Hematopoietic multipotent progenitor cell treated with erythropoietin and hydrocortisone succinate and interleukin-3 and kit ligand, for 17 days (in vitro differentiated cells): ENCODE measurements at places on chromosomes 11 and 22.
A peak's percentile ranks its signal among the peaks of the same experiment; 100 is the strongest.

DNA sequence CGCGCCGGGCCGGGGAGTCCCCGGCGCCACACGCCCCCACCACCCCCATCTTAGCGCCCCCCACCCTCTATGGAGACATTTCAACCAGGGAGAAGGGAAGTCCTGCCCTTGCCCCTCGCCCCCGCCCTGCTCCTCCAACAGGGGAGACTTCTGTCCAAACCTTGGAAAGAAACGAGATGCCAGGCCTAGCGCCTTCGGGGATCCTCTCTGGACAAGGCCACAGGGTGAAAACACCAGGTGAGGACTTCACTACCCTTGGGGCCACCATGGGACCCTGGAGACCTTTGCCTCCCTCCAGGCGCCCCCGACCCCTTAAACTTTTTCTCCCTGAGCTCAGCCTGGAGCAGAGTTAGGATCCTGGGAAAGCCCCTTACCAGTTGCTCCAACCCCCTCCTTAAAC, 11.6 kb upstream of the NPAS4 start:
- no peak for DNase-seq

GRCh38 chr11:64650923-64651523, 60.0 kb downstream of the SLC22A12 start:
- no peak for DNase-seq

DNA sequence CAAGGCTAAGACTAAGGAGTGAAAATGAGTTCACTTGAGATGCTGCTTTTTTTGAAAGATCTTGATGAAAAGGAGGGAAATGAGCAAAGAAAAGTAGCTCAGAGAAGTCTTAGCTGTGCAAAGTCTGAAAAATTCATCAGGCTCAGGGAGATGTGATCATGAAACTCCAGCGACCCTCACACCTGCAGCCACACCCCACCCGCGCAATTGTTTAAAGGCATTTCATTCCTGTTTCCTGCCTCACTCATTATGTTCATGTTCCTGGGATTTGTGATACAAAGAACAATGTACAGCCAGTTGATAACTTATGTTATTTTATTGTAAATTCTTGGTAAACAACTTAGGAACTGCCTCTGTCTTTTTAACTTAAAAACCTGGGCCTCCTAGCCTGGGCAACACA, 8.7 kb upstream of the GSTP1 start:
- DNase-seq: no peak

DNA sequence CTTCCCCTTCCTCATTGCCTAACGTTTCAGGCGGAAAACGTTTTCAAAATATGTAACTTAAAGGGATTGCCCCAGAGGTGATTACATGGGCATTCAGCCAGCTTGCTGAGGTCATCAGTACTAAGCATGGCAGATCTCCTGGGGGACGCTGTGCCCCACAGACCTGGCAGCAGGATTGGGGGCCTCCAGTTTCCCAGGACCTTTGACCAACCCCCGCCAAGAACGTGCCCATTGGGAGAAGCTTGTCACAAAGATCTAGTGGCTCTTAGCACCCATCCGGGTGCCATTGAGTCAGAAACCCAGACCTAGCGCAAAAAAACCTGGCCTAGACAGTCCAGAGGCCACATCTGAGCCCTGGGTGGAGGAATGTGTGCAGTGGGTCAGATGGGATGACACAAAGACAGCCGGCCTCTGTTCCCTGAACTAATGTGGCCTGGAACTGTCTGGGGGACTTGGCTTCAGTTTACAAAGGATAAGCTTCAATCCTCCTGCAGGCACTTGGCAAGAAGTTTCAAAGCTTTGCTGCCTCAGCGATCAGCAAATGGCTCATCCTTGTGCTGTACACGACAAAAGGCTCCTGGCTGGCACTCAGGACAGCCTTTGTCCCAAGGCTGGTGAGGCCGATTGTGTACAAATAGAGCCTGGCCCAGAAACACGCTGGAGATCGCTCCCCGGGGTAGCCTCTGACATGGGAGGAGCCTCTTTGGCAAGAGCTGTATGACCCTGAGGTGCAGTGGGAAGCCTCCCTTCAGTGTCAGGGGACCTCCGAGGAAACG, 9.5 kb downstream of the C1QTNF6 start:
- no peak for DNase-seq

- DNase-seq: no peak
These were observed 389.1 kb downstream of the AASDHPPT start for GRCh38 chr11:106466521-106467080.

- DNase-seq: no peak
These were observed 3.1 kb downstream of the EIF3M start for GRCh38 chr11:32586576-32587190.

- DNase-seq: no peak
These were observed 25.5 kb downstream of the NNMT start for GRCh38 chr11:114321621-114322257.

- DNase-seq: no peak
These were observed 26.1 kb upstream of the CLMP start for GRCh38 chr11:123221096-123221561.

DNA sequence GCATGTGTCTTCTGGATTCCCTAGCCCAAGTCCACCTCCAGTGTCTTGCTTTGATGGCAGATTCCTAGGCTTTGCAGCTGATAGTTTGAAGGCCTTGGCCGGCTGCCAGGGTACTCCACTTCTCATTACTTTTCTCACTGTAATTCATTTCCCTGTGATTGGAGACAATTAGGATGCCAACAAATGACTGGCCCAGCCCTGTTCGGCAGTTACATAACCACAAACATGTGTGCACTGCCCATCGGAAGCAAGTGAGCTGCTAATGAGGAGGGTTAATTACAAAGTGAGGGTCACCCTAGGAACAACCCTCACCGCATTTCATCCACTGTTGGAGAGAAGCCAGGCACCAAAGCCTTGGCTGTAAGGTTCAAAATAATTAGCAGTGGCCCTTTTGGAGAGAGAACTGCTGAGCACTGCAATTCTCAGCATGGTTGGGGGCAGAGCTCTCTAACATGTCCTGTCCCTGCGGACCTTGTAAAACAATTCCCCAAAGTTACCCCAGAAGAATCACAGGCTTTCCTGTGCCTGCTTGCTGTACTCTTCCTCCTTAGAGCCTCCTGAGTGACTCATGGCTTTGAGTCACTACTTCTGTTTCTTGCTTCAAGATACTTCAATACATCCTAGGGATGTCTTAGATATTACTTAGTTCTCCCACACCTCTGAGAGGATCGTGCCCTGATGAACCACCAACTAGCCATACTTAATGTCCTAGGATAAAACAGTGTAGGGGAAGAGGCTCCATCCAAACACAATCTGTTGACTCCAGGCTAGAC, 109.7 kb upstream of the GALNT18 start:
- no peak for DNase-seq

DNA sequence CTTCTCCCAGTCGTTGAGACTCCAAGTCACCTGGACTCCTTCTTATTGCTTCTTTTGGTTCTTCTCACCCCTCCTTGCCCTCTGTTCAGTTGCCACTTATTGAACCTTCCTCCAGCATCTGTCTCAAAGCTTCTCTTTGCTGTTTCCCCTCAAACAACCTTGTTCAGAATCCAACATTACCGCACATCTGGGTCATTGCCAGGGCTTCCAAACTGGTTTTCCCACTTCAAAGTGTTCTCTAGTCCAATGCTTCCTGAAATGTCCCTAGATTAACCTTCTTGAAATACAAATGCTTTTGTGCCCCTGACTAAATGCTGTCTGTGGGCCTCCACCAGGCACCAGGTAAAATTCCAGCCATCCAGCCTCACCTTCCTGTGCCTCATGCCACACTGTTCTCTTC, 100.8 kb upstream of the TTC12 start:
- DNase-seq: no peak

- no peak for DNase-seq
These were observed 292.5 kb downstream of the BRD1 start for GRCh38 chr22:49535126-49535525.

- DNase-seq: no peak
These were observed 61.5 kb downstream of the PRSS23 start for GRCh38 chr11:86861810-86862209.

GRCh38 chr11:12871788-12872321, 137.3 kb upstream of the RASSF10 start:
- DNase-seq: no peak

- no peak for DNase-seq
These were observed 7.1 kb upstream of the IL2RB start for GRCh38 chr22:37156686-37157435.

GRCh38 chr11:2558861-2559526, 114.2 kb downstream of the KCNQ1 start:
- DNase-seq: no peak

- no peak for DNase-seq
These were observed 392.9 kb downstream of the INSC start for GRCh38 chr11:15507592-15507991.

GRCh38 chr11:116117331-116118137, 613.3 kb upstream of the CADM1 start:
- DNase-seq: no peak

DNA sequence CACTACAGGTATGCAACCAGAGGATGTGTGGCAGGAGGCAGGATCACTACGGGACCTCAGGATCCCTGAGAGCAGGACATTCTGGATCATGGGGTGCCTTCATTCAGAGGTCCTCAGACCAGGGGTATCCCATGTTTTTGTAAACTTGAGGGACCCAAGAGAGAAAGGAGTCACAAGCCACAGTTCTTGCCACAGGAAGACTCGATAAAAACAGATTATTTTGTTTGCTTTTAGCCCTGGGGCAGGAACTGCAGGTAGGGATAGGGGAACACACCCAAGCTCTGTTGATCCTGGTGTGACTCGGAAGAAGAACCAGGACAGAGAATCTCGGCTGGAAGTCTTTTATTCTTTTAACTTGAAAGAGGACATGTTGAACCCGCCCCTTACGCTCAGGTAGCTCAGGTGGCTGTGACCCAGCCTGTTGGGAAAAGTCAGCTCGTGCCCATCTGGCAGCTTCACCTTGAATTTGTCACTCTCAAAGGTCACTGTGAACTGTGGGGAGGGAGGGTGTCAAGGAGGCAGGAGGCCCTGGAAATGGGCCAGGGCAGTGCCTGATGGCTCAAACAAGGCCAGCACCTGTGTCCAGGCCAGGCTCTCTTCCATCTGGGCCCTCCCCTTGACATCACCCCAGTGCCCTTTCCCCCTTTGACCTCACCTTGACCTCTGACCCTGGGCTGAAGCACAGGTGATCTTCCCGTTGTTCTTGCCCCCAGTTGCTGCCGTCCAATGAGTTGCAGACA, 9.8 kb downstream of the LGALS2 start:
- DNase-seq: no peak

- DNase-seq: no peak
These were observed 30.6 kb downstream of the KIAA1671 start for GRCh38 chr22:24983151-24983550.

- DNase-seq: peak; percentile 30
These were observed 39.3 kb upstream of the SOX6 start for GRCh38 chr11:16395601-16396000.

DNA sequence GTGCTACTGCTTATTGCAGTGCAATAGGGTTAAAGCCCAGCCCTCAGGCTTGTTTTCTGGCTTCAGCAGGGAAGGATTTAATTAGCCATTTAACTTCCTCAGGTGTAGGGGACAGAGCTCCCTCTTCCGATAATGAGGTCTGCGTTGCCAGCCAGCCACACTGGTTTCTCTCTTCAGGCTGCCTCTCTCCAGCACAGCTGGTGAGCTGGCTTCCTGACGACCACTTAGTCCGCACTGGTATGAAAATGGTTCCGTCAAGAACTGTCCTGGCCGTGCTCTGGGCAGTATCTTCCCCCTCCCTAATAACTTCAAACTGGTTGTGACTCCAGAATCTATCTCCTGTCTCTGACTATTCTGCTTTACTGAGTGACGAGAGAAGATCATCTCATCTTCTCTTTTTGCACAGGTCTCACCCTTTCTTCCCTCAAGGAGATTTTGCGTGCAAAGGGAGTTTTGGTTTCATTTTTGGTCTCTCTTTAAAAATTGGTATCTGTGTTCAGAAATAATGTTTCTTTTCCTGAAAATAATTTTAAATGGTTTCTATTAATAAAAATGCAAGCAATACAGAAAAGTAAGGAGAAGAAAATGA, 49.2 kb downstream of the CNTN5 start:
- no peak for DNase-seq

DNA sequence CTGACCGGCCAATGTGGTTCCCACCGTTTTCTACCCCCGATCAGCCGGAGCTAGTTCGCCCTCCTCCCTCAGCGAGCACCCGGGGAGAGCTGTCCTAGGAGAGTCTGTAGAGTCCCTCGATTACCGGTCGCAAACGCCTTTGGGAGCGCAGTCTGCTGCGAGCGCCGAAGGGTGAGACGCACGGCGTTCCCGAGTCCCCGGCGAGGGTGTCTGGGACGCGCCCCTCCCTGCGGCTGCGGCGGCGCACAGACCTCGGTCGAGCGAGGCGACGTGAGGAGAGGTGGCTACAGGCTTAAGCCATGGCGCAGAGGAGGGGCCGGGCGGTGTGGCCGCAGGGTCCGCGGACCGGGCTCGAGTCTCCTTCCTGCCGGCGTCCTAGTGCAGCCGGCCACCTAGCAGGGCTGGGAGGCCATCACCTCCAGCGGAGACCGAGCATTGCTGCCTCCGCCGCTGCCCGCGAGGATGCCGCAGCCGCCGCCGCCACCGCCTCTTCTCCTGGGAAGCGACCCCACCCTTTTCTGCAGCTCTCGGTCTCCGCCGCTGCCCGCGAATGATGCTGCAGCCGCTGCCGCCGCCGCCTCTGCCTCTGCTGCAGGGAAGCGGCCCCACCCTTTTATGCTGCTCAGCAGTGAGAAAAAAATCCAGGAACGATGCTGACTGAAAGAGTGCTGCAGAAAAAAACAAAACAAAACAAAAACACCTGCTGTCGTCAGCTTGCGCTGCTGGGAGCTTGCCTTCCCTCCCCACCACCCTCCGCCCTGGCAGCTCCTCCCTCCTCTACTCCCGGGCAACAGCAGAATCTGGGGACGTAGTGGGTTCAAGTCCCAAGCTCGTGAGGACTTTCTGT, at the start of gene MAP6:
MAP6 (minus strand) TSS at position 588 of the 847 bp plus-strand sequence. CDS start 669 bp downstream, outside the sequence.
- DNase-seq: no peak

DNA sequence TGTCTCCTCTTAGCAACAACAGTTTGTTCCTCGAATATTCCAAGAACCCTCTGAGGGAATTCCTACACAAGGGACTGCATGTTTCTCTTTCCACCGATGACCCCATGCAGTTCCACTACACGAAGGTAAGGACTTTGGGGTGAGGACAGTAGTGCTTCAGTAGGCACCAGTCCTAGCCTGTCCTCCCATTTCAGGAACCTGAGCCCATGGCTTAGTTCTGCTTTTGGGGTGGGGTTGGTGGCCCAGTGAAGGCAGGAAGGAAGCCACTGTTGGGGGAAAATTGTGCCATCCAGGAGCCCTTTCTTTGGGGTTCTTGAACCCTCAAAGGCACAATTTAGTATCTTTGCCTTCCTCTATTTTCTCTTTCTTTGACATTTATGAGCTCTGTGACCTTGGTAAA, 38.2 kb downstream of the RNF141 start:
- DNase-seq: no peak

DNA sequence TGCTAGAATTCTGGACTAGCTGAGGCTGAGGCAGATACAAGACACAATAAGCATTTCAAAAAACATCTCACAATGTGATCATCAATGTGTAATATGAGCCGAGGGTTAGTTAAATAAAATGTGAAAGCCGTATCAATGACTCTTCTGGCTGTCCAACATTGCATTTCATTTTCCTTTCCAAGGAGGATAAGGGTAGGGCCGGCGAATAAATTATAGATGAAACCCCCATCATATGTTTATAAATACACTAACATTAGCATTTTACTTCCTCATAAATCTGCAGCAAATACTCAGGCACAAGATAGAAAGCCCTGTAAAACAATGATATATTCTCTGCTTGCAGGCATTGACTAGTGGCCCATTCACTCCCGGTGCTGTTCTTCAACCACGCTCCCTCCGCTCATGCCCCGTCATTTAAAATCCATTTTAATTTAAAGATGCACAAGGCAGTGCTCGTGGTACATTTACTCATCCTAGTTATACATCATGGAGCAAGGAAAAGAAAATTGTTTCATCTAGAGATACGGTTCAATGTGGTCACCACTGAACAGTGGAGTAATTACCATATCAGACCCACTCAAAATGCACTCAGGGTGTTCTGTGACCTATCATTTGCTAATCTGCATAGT, 59.9 kb upstream of the RCN1 start:
- no peak for DNase-seq
